ENCODE measurements at places on chromosomes 16 and 17.
A peak's percentile ranks its signal among the peaks of the same experiment; 100 is the strongest.

DNA sequence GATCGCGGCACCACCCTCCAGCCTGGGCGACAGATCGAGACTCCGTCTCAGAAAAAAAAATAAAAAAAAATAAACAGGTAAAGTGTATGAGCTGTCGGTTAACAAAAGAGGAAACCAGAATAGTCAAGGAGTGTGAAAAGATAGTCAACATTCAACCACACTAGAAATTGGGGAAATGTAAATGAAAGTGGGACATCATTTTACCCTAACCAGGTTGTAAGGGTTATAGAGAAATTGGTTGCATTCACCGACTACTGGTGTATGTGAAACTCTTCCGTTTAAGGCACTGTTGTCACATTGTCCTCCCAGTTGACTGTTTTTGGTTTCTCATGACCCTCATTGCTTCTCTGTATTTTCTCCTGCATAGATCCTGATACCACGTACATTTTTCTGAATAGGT lies 62.8 kb downstream of the RABEP1 start:
- DNase-seq = no peak

GRCh38 chr16:87698241-87698640 lies 67.5 kb downstream of the KLHDC4 start:
- no peak for DNase-seq

DNA sequence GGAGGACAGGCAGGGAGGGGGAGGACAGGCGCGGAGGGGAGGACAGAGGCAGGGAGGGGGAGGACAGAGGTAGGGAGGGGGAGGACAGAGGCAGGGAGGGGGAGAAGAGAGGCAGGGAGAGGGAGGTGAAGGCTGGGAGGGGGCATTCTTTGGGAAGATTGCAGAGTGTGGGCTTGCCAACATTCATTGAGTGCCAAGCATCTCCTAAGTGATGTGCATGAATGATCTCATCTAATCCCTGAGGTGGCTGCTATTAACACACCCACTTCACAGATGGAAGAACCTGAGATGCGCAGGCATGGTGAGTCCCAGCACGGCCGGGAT lies 58.3 kb downstream of the NT5M start:
- DNase-seq = no peak

DNA sequence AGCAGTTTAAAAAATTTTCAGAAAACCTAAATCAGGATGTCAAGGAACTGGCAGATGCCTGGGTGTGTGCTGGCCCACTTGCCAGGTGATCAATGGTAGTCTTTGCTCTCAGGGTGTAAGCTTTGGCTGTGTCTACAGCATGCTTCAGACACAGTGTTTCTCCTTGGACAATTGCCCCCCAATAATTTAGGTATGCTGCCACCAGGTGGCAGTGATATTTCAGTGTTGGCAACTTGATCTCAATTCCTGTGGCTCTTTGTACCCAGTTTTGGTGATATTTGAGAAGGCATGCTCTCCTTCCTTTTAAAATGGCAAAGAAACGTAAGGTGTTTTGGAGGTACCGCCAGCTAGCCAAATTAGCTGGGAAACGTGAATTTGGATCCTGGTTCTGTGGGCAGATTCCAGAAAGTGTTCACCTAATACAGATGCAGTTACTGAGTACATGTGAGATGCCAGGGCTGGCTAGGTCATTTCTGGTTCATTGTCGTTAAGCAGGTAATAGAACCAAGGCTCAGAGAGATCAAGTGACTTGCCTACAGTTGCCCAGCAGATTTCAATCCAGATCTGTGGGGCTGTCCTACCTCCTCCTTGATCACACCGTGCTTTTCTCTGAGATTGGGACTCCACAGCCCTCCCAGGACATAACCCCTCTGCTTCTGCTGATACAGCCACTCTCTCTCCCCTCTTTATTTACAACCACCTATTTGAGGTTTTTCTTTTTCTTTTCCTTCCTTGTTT lies 155.6 kb upstream of the PLCG2 start:
- peak; percentile 75 for DNase-seq

GRCh38 chr17:78572239-78573205 lies 4.7 kb downstream of the DNAH17 start:
- DNase-seq = no peak

- DNase-seq = no peak
These were observed 394.0 kb downstream of the CPPED1 start for GRCh38 chr16:12409700-12410099.

Measured in CD4-positive, alpha-beta T cell treated with Interleukin-6 for 4 hours (primary cell).